ENCODE measurements at places on chromosomes 4 and X. TPM values are rescaled to one million over a fixed set of nuclear protein-coding genes. Genes with fewer than 3 reads are reported as not detected.

- DNase-seq, result no peak
Measured at GRCh38 chr4:64174247-64174882, 234.9 kb downstream of the TECRL start.

- DNase-seq, result no peak
Measured at GRCh38 chr4:79495447-79495846, 87.4 kb upstream of the GK2 start.

GRCh38 chr4:40255393-40256281, 58.8 kb downstream of the RHOH start:
- DNase-seq, result no peak

DNA sequence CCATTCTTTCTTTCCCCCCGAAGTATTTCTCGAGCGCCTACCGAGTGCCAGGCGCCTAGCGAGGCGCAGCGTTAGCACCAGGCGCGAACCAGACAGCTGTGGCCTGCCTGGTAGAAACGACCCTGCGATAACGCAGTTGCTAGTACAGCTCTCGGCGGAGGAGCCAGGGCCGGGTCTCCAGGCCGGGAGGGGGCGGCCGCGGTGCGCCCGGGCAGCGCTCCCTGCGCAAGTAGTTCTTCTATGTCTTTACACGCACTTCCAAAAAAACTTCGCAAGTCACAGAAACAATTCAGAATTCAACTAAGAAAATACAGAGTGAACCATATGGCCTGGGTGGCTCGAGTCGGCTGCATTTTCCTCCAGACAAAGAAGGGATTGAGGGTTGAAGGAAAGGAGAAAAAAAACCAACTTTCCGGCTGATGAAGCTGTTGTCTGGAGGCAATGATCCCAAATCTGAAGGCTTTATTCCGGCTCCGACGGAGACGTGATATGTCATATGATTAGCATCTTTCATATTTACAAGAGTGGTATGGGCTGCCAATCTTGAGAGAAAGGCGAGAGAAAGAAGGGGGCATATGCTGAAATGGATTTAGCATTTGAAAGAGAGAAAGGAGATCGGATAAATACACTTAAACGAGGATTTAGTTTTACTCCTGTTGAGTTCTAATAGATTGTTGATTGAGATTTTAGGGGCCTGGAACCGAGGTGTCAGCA, 7.2 kb upstream of the NEUROG2 start:
- no peak for DNase-seq

IL1RAPL1 gene
- total RNA-seq, result 10.3 TPM

GRCh38 chr4:6264225-6264540, 5.5 kb upstream of the WFS1 start:
- no peak for DNase-seq

GRCh38 chrX:35890699-35891098, 28.8 kb upstream of the CFAP47 start:
- no peak for DNase-seq

DNA sequence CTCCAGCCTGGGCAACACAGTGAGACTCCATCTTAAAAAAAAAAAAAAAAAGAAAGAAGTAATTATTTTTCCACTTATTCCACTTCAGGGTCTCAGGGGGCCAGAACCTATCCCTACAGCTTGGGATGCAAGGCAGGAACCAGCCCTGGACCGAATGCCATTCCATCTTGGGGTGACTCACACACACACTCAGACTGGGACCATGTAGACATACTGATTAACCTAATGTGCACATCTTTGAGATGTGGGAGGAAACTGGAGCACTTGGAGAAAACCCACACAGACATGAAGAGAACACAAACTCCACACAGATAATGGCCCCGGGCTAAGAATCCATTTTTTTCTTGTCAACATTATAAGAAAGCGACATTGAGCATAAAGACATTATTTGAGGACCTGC, 132.5 kb downstream of the PTTG2 start:
- no peak for DNase-seq

DNA sequence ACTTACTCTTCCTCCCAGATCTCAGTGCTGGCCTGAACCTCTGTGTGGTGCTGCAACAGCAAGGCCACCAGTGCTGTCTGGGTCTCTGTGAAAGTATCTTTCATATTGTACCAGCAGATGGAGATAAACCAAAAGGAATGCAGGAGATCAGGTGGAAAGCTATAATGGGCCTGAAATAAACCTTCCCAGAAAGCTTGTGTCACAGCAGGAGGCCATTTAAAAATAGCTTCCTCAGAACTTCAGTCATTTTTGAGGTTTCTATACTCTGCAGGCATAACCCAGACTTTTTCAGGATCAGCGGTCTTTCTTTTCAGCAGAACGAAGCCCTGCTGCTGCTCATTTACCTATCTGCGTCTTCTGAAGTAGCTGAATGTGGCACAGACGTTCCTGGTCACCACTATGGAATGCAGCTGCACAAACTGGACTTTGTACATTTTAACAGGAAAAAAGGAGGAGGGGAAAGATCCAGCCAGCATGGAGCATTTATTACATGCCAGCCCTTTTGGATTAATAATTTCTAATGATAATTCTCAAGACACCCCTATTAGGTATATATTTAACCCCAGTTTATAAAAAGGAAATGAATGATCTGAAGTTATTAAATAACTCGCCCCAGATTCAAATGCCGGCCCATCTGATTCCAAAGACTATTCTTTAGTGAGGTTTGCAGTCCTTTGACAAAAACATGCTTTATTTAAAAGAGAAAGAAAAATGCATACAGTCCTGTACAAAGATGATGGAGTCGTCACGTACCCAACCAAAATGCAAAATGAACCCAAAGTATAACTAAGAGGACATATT, 119.7 kb downstream of the NFKB1 start:
- DNase-seq, result no peak

DNA sequence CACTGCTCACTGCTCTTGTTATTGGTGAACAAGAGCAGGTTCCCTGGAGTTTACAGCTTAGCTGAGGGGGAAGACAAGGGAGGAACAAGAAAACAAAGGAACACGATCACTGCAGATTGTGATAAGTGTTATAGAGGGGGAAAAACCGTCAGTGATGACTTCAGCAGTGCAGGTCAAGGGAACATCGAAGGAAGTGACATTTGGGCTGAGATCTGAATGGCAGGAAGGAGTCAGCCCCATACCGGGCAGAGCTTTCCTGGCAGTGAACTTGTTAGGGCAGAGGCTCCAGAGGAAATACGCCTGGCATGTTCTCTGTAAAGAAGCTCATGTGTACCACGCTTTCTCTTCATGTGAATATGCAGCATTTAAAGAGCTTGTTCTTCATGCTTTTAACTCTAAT, 78.1 kb downstream of the LDB2 start:
- DNase-seq, result no peak

DNA sequence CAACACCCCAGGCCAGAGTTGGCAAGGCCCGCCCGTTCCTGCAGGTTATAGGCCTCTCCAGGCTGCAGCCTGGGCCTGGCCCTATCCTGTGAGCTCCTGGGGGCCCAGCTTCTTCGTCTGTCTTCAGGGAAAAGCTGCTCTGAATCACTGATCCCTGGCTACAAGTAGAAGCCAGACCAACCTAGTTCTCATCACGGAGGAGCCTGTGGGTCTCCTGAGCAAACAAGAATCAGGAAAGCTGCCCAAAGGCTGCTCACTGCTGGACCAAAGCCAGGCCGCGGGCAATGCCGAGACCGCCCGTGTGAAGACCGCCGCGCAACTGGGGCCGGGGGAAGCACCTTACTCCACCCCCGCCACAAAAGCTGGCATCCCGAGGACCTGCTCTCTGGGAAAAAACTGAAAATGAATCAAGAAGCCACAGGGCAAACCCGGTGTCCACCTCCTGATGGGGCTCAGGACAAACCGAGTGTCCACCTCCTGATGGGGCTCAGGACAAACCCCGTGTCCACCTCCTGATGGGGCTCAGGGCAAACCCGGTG, 12.8 kb downstream of the CTBP1 start:
- peak; percentile 58 for DNase-seq

RGN gene
- 6.0 TPM for total RNA-seq

BEX4 gene
- 38.9 TPM for total RNA-seq

- DNase-seq, result no peak
Measured at GRCh38 chr4:144283526-144283925, 143.0 kb upstream of the GYPA start.

DNA sequence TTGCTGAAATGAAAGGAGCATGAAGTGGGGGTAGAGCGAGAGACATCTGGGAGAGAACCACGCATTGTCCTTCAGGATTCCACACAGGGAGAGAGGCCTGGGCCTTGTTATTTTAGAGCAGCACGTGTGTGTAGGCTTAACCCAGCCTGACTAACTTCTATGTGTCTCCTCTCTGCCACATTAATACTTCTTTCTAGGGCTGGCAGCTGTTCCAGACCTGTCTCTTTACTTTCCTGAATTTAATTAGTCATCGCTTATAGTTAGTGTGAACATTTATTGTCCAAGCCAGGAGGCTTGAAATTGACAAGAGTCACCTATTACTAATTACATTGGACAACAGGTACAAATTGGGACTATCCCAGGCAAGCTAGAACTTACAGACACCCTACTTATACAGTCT, 51.3 kb downstream of the SMAD1 start:
- DNase-seq, result no peak

- DNase-seq, result no peak
Measured at GRCh38 chr4:154194649-154195048, 296.9 kb downstream of the DCHS2 start.

TRAM1L1 gene
- 2.6 TPM for total RNA-seq

- no peak for DNase-seq
Measured at GRCh38 chr4:11505221-11505971, 76.7 kb upstream of the HS3ST1 start.

DNA sequence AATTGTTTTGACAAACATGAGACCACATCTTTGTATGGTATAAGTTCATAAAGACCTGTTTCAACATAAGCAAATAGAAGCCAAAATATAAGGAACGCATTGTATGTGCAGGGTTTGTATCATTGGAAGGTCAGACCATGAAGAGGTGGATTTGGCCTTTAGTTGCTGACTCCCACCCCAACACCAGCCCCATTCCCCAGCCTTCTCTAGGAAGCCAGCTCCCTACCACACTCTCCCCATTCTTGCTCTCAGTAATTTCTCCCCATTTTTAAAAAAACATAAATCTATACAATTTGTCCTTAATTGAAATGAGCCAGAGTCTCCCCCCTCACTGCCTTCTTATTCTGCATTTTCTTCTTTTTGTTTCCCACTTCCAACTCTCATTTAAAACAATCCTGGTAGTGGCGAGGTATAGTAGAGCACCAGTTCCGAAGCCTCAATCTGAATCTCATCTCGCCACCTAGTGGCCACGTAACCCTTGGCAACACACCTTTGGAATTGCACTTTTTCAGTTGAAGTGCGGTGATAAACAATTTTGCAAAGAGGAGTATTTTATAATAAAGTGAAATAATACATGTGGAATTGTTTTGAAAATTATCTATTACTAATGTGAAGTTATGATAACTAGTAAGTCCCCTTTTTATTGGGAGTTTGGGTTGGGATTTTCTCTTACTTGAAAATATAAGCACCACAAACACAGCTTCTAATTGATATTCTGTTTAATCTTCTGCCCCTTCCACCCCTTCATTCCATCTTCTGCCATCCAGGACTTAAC, 126.6 kb downstream of the ASB9 start:
- DNase-seq, result peak; percentile 71

DNA sequence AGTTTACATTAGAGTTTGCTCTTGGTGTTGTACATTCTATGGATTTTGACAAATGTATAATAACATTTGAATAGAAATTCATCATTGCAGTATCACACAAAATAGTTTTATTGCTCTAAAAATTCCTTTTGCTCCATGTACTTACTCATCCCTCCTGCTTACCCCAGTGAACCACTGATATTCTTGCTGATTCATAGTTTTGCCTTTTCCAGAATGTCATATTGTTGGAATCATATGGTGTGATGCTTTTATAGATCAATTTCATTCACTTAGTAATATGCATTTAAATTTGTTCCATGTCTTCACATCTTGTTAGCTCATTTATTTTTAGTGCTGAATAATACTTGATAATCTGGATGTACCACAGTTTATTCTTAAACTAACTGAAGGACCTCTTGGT, 1593.2 kb downstream of the C4orf33 start:
- no peak for DNase-seq

ADGRG4 gene
- total RNA-seq, result 0.18 TPM

RTL9 gene
- 0.09 TPM for total RNA-seq

DNA sequence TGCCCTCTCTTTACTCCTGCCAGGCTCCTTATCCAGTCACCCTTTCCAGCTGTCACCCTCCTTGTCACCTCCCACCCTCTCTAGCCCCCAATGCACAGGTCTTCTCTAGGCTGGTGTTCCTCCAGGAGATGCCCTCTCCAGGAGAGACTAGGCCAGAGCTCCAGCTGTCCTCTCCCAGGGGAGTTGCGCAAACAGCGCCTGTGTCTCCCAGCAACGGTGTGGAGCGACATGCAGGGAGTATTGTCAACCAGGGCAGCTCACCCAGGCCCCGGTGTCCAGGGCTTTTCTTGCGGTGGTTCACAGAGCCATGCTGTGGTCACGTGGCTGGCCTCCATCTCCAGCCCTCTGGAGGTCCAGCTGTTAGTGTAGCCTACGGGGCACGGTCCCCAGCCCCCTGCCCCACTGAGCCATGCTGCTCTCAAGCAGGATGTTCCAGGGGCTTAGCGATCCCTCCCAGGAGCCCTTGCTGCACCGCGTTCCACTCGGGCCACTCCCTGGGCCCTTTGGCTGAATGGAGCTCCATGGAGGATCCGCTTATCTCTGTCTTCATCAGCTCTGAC, 34.8 kb downstream of the CCNQ start:
- no peak for DNase-seq

GRCh38 chrX:18971506-18971905, 12.4 kb downstream of the PHKA2 start:
- DNase-seq, result no peak

DNA sequence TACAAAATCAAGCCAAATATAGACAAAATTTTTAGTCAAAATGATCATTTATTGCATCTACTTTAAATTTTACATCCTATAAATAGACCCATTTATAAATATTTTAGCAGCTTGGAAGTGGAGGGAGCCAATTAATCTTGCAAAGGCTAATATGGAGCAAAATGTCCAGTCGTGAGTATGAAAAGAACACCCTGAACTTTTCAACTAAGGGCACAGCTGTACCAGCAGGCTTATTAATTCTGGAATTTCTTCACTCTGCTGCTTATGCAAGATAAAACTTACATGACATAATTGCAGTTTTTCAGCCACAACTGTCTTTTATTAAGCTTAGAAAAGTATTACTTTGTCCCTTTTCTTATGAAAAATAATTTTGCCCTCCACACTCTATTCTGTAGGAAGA, 22.9 kb upstream of the USP53 start:
- DNase-seq, result no peak

SSX1 gene
- total RNA-seq, result not detected

- DNase-seq, result no peak
Measured at GRCh38 chrX:46236411-46236810, 308.8 kb downstream of the ZNF674 start.

ADH7 gene
- total RNA-seq, result not detected

DNA sequence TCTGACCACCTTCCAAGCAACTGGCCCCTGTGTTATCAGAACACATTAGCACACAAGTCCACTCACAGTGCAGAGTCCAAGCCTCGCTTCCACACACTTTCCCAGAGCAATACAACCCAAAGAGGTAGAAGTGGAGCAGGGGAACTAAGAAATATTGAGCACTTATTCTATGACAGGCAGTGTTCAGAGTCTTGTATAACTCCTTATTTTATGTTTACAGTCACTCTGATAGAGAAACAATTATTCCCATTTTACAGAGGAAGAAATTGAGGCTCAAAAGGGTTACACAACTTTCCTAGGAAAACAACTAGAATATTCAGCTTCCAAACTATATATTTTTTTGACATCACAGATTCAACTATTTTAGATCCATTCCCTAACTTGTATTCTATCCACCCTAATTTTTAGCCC, 18.3 kb upstream of the TMEM154 start:
- no peak for DNase-seq

NOCT gene
- total RNA-seq, result 4.1 TPM

GRCh38 chrX:151776936-151777335, 42.4 kb downstream of the CNGA2 start:
- DNase-seq, result no peak

Data from sciatic nerve (tissue), 2 donors.